ENCODE measurements at places on chromosomes 7 and 10. TPM values are rescaled to one million over a fixed set of nuclear protein-coding genes. Genes with fewer than 3 reads are reported as not detected.

DNA sequence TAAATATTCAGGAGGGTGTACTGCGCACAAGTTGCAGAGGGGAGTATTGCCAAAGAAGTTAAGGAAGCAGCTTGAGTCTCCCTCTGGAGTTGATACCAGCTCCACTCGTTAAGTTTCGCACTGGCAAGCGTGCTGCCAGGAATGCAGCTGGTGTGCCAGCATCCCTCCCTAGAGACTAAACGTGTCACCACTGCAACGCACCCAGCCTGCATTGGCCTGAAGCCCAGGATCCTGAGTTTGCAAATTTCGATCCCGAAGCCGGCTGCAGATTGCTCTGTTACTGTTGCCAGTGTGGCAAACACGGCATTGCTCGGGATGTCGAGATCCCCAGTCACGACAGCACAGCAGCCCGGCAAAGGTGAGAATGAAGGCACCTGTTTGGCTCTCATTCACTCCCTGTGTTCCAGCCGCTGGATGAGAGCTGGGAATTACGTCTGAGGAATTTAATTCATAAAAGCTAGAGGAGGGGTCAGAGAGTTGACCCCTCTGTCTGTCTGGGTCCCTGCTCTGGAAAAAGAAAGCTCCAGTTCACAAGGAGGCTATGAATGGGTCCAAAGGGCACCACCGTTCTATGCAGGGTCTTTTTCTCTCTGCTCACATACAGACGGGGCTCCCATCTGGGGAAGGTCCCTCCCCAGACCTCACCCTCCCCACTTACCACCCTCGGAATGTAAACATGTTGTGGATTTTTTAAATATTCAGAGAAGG lies 61.0 kb downstream of the NRP1 start:
- H3K27ac ChIP-seq, result no peak overlapping the region
- H3K4me1 ChIP-seq, result no peaks in the 10 kb centered on the region
- H3K4me3 ChIP-seq, result no peak overlapping the region

The FEZF1 gene
- not detected for polyA plus RNA-seq

- H3K36me3 ChIP-seq, result no peaks in the 10 kb centered on the region
- peaks cover 25% of the 10 kb centered on the region for H3K27me3 ChIP-seq
- peak; percentile 54 for DNase-seq
- H3K4me3 ChIP-seq, result peak overlapping the region; percentile 79
Observed at GRCh38 chr10:8055420-8056349, 1.2 kb downstream of the GATA3 start.

DNA sequence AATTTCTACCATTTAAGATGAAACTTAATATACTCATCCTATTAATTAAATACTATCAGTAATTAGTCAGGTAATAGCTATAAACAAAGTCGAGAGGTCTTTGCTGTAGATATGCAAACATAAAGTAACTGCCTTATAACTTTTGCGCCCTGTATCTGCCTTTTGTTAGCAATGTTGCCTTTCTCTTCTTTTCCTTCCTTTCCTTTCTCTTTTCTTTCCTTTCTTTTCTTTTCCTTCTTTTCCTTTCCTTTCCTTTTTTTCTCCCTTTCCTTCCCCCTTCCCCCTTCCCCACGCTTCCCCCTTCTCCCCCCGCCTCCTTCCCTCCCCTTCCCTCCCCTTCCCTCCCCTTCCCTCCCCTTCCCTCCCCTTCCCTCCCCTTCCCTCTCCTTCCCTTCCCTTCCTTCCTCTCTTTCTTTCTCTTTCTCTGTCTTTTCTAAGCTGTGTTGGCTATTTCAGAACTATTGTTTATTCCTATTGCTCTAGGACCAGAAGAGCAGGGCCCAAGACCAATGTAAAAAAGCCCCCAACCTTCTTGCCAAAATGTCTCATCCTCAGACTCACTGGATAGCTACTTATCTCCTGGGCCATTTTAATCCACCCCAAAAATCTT lies 65.3 kb upstream of the DKK1 start:
- DNase-seq, result no peak
- H3K36me3 ChIP-seq, result no peaks in the 10 kb centered on the region
- no peaks in the 10 kb centered on the region for H3K27me3 ChIP-seq
- no peaks in the 10 kb centered on the region for H3K4me1 ChIP-seq
- no peak overlapping the region for H3K27ac ChIP-seq

The ABCB1 gene
- polyA plus RNA-seq, result 44.7 TPM

DNA sequence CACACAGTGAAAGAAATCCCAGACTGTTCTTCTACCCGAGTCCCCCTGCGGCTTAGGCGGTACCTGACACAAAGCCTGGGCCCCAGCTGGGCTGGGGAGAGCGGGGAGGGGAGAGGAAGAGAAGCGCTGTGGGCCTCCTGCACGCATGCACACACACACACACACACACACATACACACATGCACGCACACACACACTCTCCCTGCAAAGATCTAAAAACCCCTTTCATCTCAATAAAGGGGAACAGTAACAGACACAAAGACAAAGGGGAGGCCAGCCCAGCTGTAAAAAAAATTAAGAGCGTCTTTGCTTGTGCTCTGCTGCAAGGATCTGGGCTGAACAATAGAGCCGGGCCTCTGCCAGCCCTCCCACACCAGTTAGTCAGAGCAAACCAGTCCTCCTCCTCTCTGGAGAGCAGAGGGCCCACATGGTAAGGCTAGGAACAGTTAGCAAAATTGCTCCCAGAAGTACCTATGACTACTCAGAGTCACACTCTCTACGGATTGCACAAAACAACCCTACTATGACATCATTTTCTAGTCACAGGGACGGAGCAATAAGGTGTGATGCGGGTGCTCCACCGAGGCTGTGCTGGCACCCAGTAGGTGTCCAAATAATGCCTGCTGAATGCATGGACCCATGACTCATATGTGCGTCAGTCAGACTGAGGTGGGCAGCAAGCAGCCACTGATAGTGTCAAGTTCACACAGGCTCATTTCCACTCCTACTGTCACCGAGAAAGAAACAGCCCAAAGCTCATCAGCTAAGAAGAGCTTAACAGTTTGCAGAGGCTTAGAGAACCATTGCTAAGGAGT lies 9.2 kb downstream of the ITPRIP start:
- no peaks in the 10 kb centered on the region for H3K27me3 ChIP-seq
- peaks cover 100% of the 10 kb centered on the region for H3K4me1 ChIP-seq
- peaks cover 7% of the 10 kb centered on the region for H3K36me3 ChIP-seq
- H3K4me3 ChIP-seq, result peak overlapping the region; percentile 49

GRCh38 chr7:99385564-99385963 lies 11.0 kb downstream of the ARPC1B start:
- peaks cover 40% of the 10 kb centered on the region for H3K36me3 ChIP-seq
- H3K27me3 ChIP-seq, result no peaks in the 10 kb centered on the region

GRCh38 chr7:89247207-89247606 lies 451.7 kb upstream of the TEX47 start:
- no peak for DNase-seq
- H3K27me3 ChIP-seq, result no peaks in the 10 kb centered on the region
- H3K27ac ChIP-seq, result no peak overlapping the region
- no peaks in the 10 kb centered on the region for H3K36me3 ChIP-seq
- no peak overlapping the region for H3K4me3 ChIP-seq

DNA sequence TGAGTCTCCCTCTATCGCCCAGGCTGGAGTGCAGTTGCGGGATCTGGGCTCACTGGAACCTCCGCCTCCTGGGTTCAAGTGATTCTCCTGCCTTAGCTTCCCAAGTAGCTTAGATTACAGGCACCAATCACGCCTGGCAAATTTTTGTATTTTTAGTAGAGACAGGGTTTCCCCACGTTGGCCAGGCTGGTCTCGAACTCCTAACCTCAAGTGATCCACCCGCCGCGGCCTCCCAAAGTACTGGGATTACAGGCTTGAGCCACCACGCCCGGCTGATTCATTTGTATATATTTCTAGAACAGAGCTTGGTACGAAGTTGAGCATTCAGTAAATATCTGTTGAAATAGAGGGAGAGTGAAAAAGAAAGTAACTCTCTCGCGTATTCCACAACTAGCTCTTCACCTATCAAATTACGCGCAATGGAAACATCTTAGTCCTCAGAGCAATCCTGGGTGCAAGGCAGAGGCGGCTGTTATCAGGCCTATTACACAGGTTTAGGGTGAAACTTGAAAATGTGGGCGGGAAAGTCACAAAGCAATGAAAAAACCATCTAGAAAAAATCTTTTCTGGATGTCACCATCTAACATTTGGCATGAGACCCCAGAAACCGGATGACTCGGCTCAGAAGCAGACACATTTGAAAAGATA lies 707 bp upstream of the GHITM start:
- H3K36me3 ChIP-seq, result peaks cover 12% of the 10 kb centered on the region
- peaks cover 18% of the 10 kb centered on the region for H3K4me1 ChIP-seq
- no peaks in the 10 kb centered on the region for H3K27me3 ChIP-seq
- DNase-seq, result peak; percentile 73

GRCh38 chr7:143214789-143215679 lies 6.8 kb upstream of the TAS2R40 start:
- DNase-seq, result peak; percentile 73
- H3K4me3 ChIP-seq, result no peak overlapping the region
- H3K4me1 ChIP-seq, result no peaks in the 10 kb centered on the region
- H3K36me3 ChIP-seq, result no peaks in the 10 kb centered on the region
- no peak overlapping the region for H3K27ac ChIP-seq
- H3K27me3 ChIP-seq, result no peaks in the 10 kb centered on the region

DNA sequence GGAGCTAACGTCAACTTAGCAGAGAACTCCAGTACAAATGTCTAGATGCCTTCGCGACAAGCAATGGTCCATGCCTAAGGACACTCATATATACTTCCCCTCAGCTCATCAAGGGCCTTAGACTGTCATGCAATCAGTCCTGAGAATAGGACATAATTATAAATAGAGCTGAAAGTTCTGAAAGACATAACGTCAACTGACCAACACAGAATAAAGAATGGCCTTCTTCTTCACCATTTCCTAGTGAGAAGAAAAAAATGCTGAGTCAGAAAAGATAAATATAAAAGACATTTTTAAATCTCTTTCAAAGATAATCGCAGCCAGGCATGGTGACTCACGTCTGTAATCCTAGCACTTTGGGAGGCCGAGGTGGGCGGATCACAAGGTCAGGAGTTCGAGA lies 83.2 kb downstream of the ARMH3 start:
- H3K4me1 ChIP-seq, result peaks cover 22% of the 10 kb centered on the region
- no peaks in the 10 kb centered on the region for H3K27me3 ChIP-seq
- no peak overlapping the region for H3K27ac ChIP-seq
- no peak overlapping the region for H3K4me3 ChIP-seq
- no peak for DNase-seq
- H3K36me3 ChIP-seq, result peaks cover 11% of the 10 kb centered on the region

DNA sequence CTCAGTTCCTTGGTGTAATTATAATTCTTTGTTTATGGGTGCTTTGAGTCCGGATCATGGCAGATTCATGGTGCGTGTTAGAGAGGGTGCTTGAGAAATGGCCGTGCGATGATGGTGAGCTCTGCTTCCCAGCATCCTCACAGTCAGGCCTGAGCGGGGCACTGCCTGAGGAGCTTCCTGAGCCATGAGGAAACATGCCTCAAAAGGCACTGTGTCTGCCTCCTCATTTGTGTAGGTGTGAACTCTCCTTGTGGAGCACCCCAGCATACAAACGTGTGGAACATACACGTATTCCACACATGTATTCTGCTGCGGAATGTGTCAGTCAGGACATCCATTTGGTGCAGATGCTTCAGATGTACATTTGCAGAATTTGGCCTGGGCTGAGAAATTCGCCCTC lies 205.4 kb downstream of the CELF2 start:
- H3K36me3 ChIP-seq, result peaks cover 41% of the 10 kb centered on the region
- H3K27ac ChIP-seq, result no peak overlapping the region
- no peaks in the 10 kb centered on the region for H3K27me3 ChIP-seq
- H3K4me1 ChIP-seq, result peaks cover 77% of the 10 kb centered on the region

DNA sequence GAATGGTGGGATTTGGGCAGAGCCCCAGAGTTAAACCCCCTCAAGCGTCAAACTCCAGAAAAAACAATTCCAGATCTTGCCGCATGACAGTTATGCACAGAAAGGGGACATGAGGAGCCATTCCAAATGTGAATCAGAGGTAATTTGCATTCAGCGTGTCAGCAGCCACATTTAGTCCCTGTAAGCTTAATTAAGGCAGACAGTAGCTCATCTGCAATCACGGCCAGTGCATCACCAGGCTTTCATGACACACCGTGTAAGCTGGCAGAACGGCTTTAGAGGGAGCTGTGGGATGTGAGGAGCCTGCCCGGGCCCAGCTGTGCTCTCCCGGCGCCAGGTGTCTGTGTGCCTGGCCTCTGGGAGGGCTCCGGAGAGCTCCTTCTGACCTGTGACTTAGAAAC lies 18.7 kb upstream of the PRKAG2 start:
- no peaks in the 10 kb centered on the region for H3K4me1 ChIP-seq
- no peaks in the 10 kb centered on the region for H3K36me3 ChIP-seq
- no peak overlapping the region for H3K27ac ChIP-seq
- no peak overlapping the region for H3K4me3 ChIP-seq
- peaks cover 11% of the 10 kb centered on the region for H3K27me3 ChIP-seq

DNA sequence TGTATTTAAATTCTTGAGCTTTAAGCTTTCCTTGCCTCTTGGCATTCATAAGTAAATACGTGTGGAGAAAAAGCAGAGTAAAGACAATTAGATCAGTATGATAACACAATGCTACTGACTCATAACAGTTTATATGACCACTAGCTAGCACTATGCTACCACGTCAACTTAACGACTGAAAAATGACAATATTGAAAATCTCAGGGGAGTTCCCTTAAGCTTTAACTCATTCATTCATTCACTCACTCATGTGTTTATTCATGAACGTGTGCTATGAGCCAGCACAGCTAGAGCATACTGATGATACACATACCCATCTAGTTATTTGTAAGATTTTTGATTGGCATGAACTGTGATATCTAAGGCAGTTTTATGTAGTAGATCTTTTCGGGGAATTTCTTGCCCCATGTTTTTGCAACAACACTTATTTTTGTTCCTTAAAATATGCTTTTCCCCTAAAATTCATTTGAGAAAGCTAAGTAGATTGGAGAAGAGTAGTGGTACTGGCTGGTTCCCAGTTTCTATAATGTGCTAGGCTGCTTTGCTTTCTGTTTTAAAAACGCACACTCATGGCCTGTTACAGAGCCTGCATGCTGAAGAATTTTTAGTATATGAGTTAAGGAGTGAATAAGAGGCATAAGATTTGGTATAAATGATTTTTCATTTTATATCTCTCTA lies 57.4 kb upstream of the ACBD5 start:
- no peaks in the 10 kb centered on the region for H3K4me1 ChIP-seq
- DNase-seq, result no peak
- no peak overlapping the region for H3K27ac ChIP-seq
- no peaks in the 10 kb centered on the region for H3K36me3 ChIP-seq
- H3K4me3 ChIP-seq, result no peak overlapping the region

The NACAD gene
- polyA plus RNA-seq, result 0.31 TPM

The TMEM26 gene
- polyA plus RNA-seq, result not detected

The PRLHR gene
- polyA plus RNA-seq, result not detected

DNA sequence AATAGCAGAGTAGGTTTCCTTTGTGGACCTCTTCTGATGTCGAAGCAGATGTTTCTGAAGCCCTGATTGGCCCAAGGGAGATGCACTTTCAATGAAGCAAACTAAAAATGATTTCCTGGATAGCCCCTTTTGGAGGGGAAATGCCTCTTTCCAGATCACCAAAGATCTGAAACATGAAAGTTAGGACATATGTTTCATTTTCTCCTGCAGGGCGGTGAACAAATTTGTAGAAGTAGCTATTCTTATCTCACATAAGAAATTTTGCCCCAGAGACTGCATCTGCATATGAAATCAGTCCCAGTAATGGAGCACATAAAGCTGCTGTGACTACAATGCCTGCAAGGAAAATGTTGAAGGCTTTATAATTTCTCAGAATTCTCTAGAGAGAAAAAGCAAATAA lies 56.0 kb downstream of the THSD7A start:
- H3K4me1 ChIP-seq, result no peaks in the 10 kb centered on the region
- H3K36me3 ChIP-seq, result no peaks in the 10 kb centered on the region
- no peak for DNase-seq
- no peaks in the 10 kb centered on the region for H3K27me3 ChIP-seq

The SPDYE8 gene
- polyA plus RNA-seq, result 0.16 TPM
